MG63 (cell line): ENCODE measurements at places on chromosomes 1 and 21. TPM values are rescaled to one million over a fixed set of nuclear protein-coding genes. Genes with fewer than 3 reads are reported as not detected.

RCSD1 gene
- total RNA-seq, result not detected in 2 replicates

CD160 gene
- not detected in 2 replicates for total RNA-seq

TFF2 gene
- total RNA-seq, result not detected in 2 replicates

DDX59 gene
- total RNA-seq, result 13.7 and 18.7 TPM in 2 replicates

EVA1C gene
- not detected in 2 replicates for total RNA-seq

AKIRIN1 gene
- total RNA-seq, result 42.4 and 45.2 TPM in 2 replicates

CELA3B gene
- not detected in 2 replicates for total RNA-seq

TUFT1 gene
- total RNA-seq, result 18.8 and 19.8 TPM in 2 replicates

CFAP57 gene
- total RNA-seq, result 0.56 and 1.5 TPM in 2 replicates

ESPN gene
- total RNA-seq, result not detected in 2 replicates

TTC22 gene
- total RNA-seq, result not detected in 2 replicates

CACNA1S gene
- total RNA-seq, result not detected in 2 replicates

FMOD gene
- total RNA-seq, result not detected in 2 replicates

SYTL1 gene
- total RNA-seq, result not detected in 2 replicates

CD244 gene
- total RNA-seq, result not detected in 2 replicates

PDPN gene
- 29.0 and 47.5 TPM in 2 replicates for total RNA-seq
